Uterus (tissue), 4 donors: ENCODE measurements at places on chromosomes 1 and 21. TPM values are rescaled to one million over a fixed set of nuclear protein-coding genes. Genes with fewer than 3 reads are reported as not detected.

The TCHH gene
- not detected for total RNA-seq

The LCE3D gene
- total RNA-seq: not detected

The S100A1 gene
- not detected for total RNA-seq

DNA sequence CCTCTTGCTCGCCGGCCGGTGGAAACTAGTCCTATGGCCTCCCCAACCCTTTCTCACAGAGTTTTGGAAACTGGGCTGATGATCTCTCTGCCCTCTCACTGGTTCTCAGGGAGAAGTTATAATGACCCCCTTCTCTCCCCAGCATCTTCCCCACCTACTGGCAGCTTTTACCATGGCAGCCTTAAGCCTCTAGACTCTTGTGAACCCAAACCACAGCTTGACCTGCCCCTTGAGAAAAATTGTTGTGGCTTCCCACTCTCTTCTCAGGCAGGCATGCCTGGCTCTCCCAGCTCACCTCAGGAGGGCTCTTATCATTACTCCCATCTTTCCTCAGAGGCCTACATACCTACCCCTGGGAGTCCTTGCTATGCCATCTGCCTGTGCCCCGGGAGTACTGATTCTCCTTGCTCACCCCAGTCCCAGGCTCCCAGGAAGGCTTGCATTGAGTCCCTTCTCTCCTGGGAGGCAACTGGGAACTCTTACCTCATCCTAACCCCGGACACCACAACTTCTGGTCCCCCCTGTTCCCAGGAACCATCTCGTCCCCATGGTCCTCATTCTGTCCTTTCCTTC, 1.6 kb downstream of the NSUN4 start:
- DNase-seq: no peak

DNA sequence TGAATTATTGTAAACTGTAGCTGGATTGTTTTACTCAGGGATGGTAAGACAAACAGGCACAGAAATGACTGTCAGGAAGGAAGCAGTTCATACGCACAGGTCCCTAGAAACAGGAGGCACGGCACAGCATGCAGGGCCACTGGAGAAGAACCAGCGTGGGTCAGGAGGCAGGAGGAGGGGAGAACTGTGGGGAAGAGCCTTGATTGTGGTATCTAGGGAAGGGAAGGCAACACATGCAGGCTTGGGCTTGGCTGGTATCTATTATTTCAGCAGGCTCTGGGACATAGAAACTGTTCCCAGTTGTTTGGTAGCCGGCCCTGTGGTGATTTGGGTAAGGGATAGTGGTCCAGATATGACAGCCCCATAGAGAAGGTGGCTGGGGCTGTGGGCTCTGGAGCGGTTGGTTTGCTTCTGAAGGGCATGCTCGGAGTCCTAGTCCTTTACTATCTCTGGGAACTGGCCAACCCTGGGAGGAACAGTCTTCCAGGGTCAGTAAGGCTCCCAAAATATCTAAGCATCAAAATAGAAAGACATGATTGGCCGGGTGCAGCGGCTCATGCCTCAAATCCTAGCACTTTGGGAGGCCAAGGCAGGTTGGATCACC, 43.1 kb upstream of the CCSAP start:
- no peak for DNase-seq
